SIG-M5 (cell line): ENCODE measurements at places on chromosomes 2 and 18.

GRCh38 chr2:234334151-234334550 is 162.7 kb downstream of the ARL4C start:
- DNase-seq, result no peak

- DNase-seq, result no peak
These were observed 308.3 kb downstream of the TSN start for GRCh38 chr2:122063716-122064115.

- no peak for DNase-seq
These were observed 101.4 kb downstream of the COLEC12 start for GRCh38 chr18:398935-399630.

GRCh38 chr2:48105848-48106247 is 199.6 kb upstream of the FBXO11 start:
- DNase-seq, result no peak

GRCh38 chr2:27381577-27382181 is 1.1 kb upstream of the ZNF513 start:
- DNase-seq, result no peak

DNA sequence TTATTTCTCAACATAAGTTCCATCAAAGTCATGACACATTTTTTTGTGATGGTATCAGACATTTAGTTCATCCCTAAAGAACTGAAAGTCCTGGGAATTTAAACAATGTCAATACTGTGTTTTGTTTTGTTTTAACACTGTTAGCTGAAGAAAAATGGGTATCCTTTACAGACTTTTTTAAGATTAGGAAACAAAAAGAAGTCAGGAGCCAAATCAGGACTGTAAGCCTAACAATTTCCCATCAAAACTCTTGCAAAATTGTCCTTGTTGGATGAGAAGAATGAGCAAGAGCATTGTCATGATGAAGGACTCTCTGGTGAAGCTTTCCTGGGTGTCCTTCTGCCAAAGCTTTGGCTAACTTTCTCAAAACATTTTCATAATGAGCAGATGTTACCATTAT is 69.4 kb downstream of the SRD5A2 start:
- no peak for DNase-seq

DNA sequence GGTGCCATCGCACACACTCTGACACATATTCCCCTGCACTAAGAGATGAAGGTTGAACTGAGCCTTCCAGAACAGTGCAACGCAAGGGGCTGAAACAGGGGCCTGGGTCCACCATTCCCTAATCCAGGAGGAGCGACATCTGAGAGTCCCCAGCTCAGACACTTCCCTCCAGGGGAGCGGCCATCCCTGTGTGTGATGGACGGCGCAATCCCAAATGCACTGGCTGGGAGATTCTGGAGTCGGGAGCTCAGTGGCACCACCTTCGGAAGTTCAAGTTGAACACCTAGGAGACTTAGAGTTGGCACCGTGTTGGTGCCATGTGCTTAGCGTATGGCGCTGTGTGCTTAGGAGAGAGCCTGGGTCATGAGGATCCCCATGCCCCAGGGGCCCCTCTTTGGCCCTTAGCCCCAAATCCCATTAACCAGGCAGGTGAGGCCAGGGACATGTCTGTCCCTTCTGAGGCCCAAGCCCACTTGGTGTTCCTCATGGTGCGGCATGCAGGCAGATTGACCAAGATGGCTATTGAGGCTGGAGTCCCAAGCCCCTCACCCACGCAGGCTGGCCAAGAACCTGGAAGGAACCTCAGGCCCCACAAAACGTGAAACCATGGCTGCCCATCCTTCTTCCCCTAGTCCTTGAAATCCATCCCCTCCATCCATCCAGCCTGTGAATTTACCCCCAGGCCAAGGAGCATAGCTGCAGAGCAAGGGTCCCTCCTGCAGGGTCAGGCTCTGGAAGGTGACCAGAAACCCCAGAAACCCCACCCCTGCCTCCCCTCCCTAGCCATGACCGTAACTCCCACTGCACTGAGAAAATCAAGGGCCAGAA is 114.1 kb upstream of the OTOS start:
- DNase-seq, result no peak

DNA sequence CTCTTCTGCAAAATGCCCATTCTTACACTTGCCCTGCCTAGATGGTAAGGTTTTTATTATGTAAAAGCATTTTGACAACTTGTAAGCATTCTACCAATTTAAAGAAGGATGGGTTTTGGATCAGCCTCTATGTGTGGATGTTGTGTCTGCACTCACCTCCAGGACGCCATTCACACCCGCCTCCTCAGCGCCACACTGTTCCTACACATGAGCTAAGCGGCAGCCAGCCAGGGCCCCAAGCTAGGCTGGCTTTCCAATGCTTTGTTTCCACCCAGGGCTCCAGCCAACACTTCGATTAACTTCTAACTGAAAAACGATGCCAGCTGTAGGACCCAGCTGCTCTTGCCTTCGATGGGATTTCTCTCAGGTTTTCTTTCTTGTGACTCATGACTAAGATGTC is 73.3 kb upstream of the FZD7 start:
- no peak for DNase-seq

DNA sequence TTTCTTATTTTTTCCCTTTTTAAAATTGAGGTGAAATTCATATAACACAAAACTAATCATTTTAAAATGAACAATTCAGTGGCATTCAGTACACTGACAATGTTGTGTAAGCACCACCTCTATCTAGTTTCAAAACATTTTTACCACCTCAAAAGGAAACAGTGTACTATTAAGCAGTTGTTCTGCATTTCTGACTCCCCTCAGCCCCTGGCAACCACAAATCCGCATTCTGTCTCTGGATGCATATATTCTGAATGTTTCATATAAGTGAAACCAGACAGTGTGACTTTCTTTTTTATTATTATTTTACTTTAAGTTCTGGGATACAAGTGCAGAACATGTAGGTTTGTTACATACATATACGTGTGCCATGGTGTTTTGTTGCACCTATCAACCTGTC is 19.2 kb upstream of the TANK start:
- peak; percentile 37 for DNase-seq

DNA sequence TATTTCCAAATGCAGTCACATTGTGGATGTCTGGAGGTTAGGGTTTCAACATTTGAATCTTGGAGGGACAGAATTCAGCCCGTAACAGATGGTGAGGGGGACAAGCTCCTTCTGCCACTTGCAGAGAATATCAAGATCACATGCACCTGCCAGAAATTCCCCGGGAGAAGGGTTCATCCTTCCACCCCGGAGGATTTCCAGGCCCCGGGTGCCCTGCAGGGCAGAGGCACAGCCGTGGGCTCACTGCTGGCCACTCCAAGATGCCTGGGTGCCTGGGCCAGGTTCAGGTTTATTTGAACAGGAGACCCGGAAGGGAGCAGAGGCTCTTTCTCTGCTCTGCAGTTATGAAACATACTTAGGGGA is 38.2 kb upstream of the MGAT4A start:
- DNase-seq, result no peak

DNA sequence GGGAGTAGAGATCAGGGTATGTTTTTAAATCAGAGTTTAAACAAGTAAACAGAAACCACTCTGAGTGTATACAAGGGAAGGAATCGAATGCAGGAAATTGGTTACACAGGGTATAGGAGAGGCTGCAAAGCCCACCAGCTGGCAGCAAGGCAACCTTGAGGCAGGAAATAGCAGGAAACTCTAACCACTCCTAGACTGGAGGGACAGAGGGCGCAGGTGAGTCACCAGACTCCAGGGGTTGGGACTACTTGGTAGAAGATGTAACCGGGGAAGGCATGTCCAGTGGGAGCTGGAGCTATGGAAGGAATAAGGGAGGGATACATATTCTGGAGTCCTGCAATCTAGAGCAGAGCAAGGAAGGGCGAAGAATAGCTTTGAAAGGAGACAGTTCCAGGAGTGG is 152.3 kb downstream of the MEIS1 start:
- DNase-seq, result no peak

GRCh38 chr2:234243871-234244565 is 193.5 kb downstream of the SPP2 start:
- DNase-seq, result no peak

GRCh38 chr2:24492421-24493279 is 1.6 kb downstream of the NCOA1 start:
- no peak for DNase-seq

GRCh38 chr2:1967242-1968208 is 223.2 kb upstream of the PXDN start:
- no peak for DNase-seq

DNA sequence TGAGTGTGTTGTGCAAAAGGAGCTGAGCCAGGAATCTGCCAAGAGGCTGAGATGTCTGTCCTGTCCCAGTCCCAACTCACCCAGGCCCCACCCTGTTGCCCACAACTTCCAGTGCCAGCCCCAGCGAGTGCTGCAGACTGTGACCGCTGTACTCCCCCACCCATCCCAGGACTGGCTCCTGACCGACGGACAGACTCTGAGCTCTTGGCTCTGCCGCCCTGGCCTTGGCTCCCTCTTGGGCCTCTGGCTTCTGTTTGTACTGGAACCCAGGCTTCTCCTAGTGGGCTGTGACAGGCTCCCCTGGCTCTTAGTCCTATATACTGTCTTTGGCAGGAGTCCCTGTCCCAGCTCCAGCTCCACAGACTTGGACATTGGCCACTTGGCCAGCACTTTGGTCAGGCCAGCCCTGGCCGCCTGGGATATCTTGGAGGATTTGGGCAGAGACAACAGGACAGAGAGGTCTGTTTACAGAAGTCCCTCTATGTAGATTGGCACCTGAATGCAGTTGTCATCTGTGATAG is 41.1 kb downstream of the ACOXL start:
- DNase-seq, result no peak
